ENCODE measurements at places on chromosomes 4 and X.

DNA sequence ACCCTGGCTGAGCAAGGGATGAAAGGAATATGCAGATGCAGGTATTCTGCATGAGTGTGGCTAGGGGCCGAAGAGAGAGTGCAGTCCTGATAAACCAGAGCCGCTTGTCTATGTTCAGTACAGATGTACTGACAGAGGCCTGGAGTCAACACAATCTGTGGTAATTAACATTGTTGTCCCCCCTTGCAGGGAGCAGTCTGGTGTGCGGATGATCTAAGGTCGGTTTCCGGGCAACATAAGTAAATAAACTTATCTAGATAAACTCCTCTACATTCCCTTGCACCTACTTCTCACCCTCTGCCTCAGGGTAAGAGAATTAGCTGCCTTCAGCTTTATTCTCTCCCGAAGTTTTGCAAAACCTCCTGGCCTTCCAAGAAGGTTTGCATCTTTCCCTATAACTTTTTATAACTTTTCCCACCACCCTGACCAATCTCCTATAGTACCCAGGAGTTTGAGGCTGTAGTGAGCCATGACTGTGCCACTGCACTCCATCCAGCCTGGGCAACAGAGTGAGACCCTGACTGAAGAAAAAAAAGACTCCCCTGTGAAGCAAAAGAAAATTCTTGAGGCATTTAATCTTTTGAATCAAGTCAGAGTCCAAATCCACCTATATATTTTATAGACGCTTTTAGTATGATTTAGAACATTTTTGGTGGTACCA lies 26.6 kb downstream of the SNX25 start:
- DNase-seq: no peak

DNA sequence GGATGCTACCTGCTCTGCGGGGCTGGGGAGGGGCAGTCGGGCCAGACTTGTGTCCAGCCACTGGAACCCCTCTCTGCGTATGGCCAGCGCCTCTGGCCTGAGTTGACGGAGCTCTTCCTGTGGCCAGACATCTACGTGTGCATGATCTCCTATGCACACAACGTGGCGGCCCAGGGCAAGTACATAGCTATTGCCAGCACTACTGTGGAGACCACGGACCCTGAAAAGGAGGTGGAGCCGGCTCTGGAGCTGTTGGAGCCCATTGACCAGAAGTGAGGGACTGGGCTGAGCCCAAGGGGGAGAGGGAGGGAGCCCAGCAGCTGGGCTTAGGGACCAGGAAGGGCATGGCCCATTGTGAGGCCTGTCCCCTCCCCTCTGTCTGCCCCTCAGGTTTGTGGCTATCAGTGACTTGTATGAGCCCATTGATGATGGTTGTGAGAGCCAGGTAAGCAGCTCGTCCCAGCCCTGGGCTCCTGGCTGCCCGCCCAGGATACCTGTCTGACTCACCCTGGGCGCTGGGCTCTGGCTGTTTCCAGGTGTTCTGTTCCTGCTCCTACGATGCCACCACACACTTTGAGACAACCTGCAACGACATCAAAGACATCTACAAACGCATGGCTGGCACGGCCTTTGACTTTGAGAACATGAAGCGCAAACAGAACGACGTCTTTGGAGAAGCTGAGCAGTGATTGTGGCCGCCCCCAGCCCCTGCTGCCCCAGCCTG lies 1.8 kb upstream of the FAM50A start:
- no peak for DNase-seq

DNA sequence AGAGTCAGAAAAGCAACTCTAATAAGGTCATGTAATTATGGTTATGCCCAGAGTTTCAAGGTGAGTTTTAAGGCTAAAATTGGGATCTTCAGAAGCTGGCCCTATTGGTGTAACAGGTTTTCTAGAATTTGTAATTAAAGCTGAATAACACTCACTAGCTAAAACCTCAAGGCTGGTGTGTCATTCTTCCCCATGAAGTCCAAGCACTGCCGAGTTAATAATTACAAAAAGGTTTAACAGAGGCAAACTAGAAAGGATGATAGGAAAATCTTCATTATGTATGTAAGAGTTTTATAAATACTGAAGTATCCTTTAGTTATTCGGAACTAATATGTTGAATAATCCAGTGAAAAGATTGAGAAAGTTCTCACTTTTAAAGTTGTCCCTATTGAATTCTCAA lies 34.3 kb downstream of the MXRA5 start:
- DNase-seq: no peak

GRCh38 chr4:27894951-27895350 lies 1034.3 kb downstream of the STIM2 start:
- DNase-seq: no peak

GRCh38 chr4:151485541-151486131 lies 76.7 kb downstream of the FHIP1A start:
- DNase-seq: no peak

DNA sequence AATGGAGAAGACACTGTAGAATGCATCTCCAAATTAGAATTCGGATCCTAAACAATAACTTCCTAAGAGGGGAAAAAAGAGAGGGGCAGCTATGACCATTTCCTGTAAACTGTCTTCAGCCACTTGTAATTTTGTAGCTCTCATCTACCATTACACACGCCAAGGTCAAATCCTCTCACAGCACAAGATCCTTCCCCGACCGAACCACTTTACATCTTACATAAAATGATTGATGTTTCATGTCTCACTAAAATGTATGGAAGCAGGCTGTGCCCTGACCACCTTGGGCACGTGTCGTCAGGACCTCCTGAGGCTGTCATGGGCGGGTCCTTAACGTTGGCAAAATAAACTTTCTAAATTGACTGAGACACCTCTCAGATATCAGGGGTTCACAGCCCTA lies 24.1 kb upstream of the PBDC1 start:
- peak; percentile 12 for DNase-seq

DNA sequence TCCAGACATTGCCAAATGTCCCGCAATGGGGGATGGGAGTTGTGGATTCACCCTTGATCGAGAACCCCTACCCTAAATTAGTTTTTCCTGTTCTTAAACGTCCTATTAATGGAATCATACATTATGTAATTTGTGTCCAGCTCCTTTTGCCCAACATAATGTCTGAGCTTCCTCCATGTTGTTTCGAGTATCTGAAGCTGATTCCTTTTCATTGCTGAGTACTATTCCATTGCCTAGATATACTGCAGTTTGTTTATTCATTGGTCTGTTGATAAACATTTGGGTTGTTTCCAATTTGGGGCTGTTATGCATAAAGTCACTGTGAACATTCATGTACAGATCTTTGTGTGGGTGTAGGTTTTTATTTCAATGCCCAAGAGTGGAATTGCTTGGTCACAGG lies 251.3 kb downstream of the BCOR start:
- DNase-seq: no peak

GRCh38 chrX:94662689-94663088 lies 988.7 kb downstream of the FAM133A start:
- no peak for DNase-seq

DNA sequence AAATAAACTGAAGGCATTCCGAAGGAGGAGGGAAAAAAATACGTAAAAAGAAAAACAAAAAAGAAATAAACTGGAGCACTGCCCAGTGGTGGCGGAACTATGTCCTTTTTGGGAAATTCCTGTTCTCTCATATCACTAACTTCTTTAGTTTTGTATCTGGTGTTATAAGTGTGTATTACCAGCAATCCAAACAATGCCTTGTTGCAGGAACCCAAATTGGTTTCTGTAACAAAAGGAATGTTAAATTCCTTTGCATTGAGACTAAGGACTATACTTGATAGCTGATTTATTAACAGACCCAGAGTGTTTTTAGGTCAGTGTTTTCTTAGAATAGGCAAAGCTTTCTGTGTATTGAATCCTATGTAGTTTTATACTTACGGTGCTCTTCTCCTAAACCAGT lies 6.6 kb downstream of the CCNG2 start:
- no peak for DNase-seq

GRCh38 chrX:17030092-17030491 lies 83.6 kb downstream of the REPS2 start:
- DNase-seq: no peak

- no peak for DNase-seq
Measured at GRCh38 chrX:39945709-39946108, 152.0 kb downstream of the BCOR start.

DNA sequence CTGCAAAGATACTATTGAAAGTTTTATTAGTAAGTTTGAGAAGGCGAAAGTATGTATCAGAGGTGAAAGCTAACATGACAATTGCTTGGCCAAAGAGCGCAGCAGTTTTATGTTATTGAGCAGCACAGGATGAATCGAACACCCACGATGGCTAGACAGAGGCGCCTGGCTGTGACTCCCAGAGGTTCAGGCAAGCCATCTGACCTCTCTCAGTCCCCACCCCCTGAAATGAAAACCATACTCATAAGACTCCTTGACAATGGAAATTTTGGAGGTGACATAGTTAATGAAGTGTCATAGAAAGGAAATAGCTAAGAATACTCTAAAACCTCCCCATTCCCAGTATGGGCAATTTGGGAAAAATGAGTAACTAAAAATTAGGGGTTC lies 70.6 kb downstream of the MGST2 start:
- DNase-seq: no peak

GRCh38 chrX:46258356-46258755 lies 286.9 kb downstream of the ZNF674 start:
- DNase-seq: no peak

DNA sequence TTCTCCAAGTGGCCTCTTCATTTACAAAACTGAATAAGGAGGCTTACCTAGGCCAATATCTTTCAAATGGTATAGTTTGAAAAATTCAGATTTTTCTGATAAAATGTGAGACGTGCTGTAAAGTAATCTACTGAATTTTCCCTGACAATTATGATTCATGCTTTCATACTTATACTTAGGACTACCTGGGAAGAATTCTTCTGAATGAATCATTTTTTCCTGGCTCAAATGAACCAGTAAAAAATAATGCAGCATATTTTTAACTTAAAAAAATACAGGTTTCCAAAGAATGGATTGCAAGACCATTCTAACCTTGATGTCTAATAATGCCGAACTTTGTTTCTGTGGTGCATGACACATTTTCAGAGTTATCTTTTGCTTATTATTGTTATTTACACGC lies 375.4 kb downstream of the ZNF674 start:
- no peak for DNase-seq

- DNase-seq: no peak
Measured at GRCh38 chr4:185384930-185385331, 10.8 kb downstream of the LRP2BP start.

DNA sequence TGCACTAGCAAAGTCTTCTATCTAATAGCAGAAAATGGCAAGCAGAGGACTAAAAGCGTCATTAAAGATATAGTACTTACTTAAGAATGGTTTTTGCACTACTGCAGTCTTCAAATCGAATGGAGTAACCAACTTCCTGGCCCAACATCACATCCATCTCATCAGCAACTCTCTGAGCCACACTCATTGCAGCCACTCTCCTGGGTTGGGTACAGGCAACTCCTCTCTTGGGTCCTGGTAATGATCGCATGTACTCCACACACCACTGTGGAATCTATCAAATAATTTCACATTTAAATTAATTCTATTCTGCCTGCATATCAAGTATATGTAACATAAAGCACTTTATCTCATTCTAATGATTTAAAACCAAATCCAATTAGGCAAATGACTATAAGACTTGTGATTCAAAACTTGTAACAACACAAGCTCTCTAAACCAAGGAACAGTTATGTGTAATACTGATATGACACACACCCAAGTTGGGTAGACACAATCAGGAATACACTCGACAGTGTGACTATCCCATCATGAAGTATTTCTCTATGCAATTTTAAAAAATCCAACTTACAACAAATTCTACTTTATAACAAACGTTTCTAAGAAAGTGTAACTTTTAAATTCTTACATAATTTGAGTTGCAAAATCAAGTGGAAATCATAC lies 13.6 kb downstream of the DHX15 start:
- DNase-seq: no peak

- DNase-seq: no peak
Measured at GRCh38 chr4:174707051-174707676, 121.9 kb downstream of the GLRA3 start.

GRCh38 chrX:22249371-22249770 lies 23.3 kb upstream of the CBLL2 start:
- no peak for DNase-seq

GRCh38 chr4:3339577-3339976 lies 46.8 kb downstream of the RGS12 start:
- DNase-seq: no peak

DNA sequence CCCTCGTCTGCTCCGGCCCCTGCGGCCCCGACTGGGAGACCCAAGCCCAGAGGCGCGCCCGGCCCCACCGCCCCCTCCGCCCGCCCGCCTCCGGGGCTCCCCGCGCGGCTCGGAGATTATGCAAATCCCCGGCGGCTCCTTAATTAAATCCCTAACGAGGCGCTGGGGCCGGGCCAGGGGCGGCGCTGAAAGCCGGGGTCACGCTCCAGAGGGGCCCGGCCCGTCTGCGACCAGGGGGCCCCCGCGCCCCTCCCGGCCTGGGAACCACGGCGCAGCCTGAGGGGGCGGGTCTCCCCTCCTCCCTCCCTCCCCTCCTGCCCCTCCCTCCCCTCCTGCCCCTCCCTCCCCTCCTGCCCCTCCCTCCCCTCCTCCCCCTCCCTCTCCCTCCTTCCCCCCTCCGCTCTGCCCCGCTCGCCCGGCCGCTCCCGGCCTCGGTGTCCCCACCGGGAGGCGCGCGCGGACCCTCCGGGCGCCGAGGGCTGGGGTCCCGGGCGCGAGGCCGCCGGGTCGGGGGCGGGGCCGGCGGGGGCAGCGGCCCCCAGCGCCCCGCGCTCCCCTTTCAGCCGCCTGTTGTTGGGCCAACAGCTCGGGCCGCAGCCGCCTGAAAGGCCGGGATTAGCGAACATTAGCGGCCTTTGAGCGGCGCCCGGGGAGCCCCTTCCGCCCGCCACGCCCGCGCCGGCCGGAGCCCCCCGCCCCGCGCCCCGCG lies 25.9 kb upstream of the FGFR3 start:
- no peak for DNase-seq

DNA sequence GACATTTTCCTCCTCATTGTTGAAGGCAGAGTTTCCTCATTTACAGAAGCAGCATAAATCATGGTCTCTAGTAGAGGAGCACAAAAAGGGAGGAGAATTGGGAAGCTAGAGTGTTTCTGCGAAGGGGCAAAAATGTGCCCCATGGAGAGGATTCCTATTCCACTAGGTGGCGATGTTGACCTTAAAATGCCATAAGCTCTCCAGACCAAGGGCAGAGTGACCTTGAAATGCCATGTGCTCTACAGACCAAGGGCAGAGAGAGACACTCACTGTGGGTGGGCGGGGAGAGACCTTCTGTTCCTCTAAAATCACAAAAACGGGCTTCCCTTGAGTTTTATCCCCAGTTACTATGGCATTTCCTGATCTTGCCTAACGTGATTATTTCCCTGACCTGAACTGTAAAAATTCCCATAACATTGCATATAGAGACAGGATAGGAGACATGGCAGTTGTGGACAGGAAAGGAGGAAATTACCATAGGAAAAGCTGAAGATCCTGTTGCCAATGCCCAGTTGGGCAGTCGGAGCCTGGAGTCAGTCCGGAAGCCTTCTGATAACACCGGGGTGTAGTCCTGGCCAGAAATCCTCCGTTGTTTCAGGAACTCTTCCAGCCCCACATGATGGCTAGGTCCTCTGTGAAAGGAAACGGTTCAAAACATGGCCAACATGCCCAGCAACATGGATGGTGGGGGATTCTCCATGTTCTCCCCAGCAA lies 567.7 kb downstream of the MAGEB5 start:
- DNase-seq: no peak

All from DMS79 (cell line).